Ovary (tissue), 10 donors: ENCODE measurements at places on chromosomes 7 and 10.

GRCh38 chr7:47720141-47720906, 138.4 kb upstream of the TNS3 start:
- no peaks in the 10 kb centered on the region for H3K36me3 ChIP-seq
- DNase-seq, result peak; percentile 82
- H3K27me3 ChIP-seq, result no peaks in the 10 kb centered on the region
- no peak overlapping the region for H3K4me3 ChIP-seq
- H3K4me1 ChIP-seq, result peaks cover 6% of the 10 kb centered on the region

GRCh38 chr7:114931656-114932011, 9.7 kb downstream of the MDFIC start:
- DNase-seq, result no peak
- H3K4me3 ChIP-seq, result no peak overlapping the region
- H3K27me3 ChIP-seq, result no peaks in the 10 kb centered on the region
- H3K27ac ChIP-seq, result no peak overlapping the region
- peaks cover 7% of the 10 kb centered on the region for H3K4me1 ChIP-seq

DNA sequence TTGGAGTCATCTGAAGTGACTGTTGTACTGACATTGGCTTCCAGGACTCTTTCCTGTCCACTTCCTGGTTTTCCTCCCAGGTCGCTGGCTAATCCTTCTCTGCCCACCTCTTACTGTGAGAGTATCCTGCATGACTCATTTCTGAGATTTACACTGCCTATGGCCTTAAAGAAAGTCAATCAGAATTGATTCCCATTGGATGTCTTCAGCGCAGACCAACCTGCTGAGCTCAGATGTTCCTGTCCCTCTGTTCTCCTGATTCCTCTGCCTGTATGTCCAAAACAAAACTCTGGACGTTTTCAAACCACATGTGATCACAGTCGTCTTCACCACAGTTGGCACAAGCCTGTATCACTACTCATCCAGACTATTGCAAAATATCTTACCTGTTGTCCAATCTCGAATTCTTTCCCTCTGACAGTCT, 262.1 kb downstream of the CREB5 start:
- DNase-seq, result no peak
- no peak overlapping the region for H3K27ac ChIP-seq
- no peaks in the 10 kb centered on the region for H3K27me3 ChIP-seq
- H3K36me3 ChIP-seq, result no peaks in the 10 kb centered on the region
- H3K4me3 ChIP-seq, result no peak overlapping the region

DNA sequence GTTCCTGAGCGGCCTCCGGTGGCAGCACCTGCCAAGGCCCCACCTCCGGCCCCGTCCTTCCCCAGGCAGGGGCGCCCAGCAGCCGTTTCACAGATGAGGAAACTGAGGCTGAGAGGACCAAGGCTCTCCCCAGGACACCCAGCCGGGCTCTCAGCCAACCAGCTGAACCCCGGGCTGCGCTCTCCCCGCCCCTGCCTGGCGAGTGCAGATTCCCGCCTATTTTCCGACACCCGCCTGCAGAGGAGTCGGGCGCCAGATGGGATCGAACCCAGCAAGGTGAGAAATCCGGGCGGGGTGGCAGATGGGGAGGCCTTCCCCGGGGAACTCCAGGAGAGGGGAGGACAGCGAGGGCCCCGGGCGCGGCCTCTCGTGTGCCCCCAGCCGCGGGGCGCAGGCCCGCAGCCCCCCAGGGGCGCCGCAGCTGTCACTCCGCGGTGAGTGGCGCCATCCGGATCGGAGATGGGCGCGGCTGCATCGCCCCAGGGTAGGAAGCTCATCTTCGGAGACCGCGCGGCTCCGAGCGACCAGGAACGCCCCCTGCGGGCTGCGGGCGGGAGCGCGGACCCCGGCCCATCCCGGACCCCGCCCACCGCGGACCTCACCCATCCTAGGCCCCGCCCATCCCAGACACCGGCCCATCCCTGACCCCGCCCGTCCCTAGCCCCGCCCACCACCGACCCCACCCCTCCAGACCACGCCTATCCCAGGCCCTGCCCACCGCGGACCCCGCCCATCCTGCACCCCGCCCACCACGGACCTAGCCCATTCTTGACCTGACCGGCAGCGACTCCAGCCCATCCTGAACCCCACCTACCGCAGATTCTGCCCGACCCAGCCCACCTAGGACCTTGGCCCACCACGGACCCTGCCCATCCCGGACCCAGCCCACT, 90.3 kb downstream of the MICALL2 start:
- no peak overlapping the region for H3K27ac ChIP-seq
- DNase-seq, result no peak
- H3K36me3 ChIP-seq, result no peaks in the 10 kb centered on the region
- H3K27me3 ChIP-seq, result no peaks in the 10 kb centered on the region

GRCh38 chr7:153381275-153382040, 621.9 kb downstream of the ACTR3B start:
- no peak for DNase-seq
- no peaks in the 10 kb centered on the region for H3K27me3 ChIP-seq
- H3K4me3 ChIP-seq, result no peak overlapping the region
- H3K27ac ChIP-seq, result no peak overlapping the region
- H3K36me3 ChIP-seq, result no peaks in the 10 kb centered on the region

DNA sequence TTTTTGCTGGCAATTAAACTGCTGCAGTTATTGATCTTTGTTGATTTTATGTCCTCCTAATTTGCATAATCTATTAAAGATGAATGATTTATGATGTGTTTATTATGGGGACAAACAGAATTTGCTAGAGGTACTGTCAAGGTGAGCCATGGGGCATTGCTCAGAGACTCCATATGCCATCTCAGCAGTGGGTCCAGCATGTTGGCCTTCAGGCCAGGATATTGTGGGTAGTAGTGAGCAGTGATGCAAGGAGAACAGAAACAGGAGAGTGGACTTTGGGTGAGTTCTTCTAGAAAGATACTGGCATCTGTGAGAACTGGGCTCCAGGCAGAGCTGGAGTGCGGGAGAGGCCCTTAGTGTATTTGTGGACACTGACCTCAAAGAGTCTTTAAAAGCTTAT, 65.9 kb downstream of the PAX2 start:
- no peaks in the 10 kb centered on the region for H3K4me1 ChIP-seq
- H3K27me3 ChIP-seq, result no peaks in the 10 kb centered on the region
- H3K27ac ChIP-seq, result no peak overlapping the region
- no peak overlapping the region for H3K4me3 ChIP-seq
- no peak for DNase-seq

- H3K27ac ChIP-seq, result no peak overlapping the region
- no peaks in the 10 kb centered on the region for H3K36me3 ChIP-seq
- no peak for DNase-seq
- no peaks in the 10 kb centered on the region for H3K27me3 ChIP-seq
- peaks cover 2% of the 10 kb centered on the region for H3K4me1 ChIP-seq
- H3K4me3 ChIP-seq, result no peak overlapping the region
These were observed 66.6 kb upstream of the SYPL1 start for GRCh38 chr7:106178593-106179134.

GRCh38 chr7:25625306-25625992, 397.2 kb upstream of the NPVF start:
- peak overlapping the region; percentile 16 for H3K27ac ChIP-seq
- DNase-seq, result no peak
- no peak overlapping the region for H3K4me3 ChIP-seq
- H3K4me1 ChIP-seq, result peaks cover 5% of the 10 kb centered on the region
- no peaks in the 10 kb centered on the region for H3K36me3 ChIP-seq
- H3K27me3 ChIP-seq, result no peaks in the 10 kb centered on the region

- H3K4me3 ChIP-seq, result no peak overlapping the region
- no peaks in the 10 kb centered on the region for H3K36me3 ChIP-seq
- no peaks in the 10 kb centered on the region for H3K4me1 ChIP-seq
- no peaks in the 10 kb centered on the region for H3K27me3 ChIP-seq
- no peak for DNase-seq
These were observed 192.8 kb upstream of the ZMIZ1 start for GRCh38 chr10:78875932-78876331.
